ENCODE measurements at places on chromosomes 16 and 17. TPM values are rescaled to one million over a fixed set of nuclear protein-coding genes. Genes with fewer than 3 reads are reported as not detected.

DNA sequence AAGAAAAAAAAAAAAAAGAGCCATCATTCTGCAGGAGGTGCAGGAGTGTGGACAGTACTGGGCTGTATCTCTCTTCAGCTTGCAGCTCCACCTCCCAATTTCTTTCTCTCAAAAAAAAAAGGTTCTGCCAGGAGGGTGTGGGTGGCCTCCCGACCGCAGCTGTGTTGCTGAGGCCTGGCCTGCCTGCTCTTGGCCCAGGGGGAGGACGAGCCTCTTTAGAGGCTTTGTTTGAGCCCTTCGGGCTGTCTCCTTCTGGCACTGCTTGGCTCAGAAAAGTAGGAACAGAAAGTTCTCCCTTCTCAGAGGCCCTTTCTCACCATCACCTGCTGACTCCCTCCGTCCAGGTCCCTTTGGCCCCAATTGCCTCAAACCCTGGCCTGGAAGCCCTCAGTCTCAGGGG lies 22.2 kb upstream of the C17orf107 start:
- DNase-seq, result no peak

DNA sequence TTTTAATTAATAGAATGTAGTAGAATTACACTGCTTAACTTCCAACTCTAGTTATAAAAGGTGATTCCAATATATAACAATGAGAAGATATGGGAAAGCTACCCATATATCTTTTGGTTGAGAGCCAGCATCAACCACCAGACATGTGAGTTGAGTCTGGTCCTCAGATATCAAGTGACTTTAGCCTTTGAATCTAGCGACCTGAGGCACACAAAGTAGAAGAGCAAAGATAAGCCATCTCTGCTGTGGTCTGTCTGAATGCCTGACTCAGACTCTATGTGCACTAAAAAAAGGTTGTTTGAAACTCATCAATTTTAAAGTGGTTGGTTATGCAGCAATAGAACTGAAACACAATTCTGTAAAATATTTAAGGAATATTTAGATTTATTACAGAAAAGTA lies 492.5 kb upstream of the SOX9 start:
- DNase-seq, result no peak

DNA sequence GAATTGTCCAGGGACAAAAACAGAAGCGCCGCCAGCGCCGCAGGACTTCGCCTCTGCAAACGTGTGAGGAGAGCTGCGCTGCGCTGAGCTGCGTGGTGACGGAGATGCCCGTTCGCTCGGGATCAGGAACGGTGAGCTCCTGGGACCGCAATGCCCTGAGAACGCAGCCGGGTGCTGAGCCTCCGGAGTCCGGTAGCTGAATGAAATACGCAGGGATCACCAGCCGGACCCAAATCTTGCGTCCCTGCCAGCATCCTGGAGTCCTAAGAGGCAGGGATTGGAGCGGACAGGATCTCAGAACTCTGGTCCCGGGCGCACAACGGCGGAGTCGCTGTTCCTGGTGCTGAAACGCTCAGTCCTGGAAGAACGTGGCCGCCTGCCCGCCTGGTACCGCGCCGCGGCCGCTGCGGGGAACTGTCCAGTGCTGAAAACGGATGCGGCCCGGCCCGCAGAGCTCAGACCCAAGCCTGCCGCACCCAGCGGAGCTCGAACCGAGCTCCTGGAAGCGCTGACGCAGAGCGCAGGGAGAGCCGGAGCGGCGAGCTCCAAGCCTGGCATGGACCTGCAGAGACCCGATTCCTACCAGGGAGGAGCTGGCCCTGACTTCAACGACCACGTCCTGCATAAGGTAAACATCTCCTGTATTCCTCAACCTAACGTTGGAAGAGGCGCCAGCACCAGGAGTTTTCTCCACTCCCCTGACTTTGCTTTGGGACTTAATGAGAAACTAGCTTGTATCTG lies 41.5 kb downstream of the CD300LF start:
- DNase-seq, result peak; percentile 89

GRCh38 chr17:19004421-19005136 lies at the start of gene FAM83G:
Gene FAM83G (minus strand): TSS chr17:19004764. CDS start chr17:19004041, 723 bp downstream.
- DNase-seq, result peak; percentile 89

DNA sequence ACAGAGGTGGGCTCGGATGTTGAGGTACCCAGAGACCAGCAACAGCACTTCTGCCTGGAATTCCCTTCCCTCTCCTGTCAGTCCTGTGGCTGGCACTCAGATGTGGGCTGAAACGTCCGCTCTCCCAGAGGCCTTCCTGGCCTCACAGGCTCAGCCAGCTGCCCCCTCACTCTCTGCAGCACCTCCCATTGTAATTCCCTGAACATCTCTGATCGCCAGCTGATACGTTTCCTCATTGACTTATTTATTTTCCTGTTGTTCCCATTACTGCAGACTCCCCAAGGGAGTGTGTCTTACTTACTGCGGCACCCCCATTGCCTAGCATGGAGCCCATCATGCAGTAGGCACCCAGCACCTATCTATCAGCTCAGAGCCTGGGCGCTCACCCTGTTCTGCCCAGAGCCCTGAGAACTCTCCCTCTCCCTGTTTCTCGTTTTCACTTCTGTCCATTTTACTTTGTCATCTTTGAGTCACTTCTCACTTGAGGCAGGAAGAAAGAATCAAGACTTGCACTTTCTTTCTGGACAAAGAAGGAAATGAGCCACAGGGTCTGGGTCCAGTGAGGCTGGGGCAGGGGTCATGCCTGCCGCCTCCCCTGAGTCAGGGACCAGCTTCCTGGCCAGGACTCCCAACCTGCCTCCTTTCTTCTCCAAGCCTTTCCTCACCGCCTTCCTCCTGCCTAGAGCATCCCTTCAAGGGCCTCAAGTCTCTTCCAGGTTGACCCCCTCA lies 10.2 kb downstream of the CDH5 start:
- DNase-seq, result no peak

DNA sequence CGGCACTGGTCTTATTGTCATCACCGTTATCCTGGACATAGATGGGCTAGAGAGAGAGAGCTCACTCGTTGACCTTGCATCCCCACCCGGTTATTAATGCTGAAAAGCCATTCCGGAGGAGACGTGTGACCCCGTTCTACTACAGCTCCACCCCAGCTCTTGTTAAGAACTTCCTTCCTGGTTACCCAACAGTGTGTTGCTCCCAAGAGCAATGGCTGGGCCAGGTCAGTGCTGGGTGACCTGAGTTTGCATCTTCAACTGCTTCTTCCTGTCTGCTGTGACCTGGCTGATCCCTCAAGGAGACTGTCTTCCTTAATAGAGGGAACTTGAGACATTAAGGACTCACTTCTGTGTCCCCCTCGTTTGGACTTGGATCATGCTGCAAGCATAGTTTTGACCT lies 96.1 kb upstream of the SDK2 start:
- no peak for DNase-seq

GRCh38 chr17:7843536-7844291 lies 9.7 kb downstream of the KDM6B start:
- DNase-seq, result peak; percentile 81

GRCh38 chr17:38958326-38958725 lies 8.9 kb downstream of the FBXO47 start:
- no peak for DNase-seq

DNA sequence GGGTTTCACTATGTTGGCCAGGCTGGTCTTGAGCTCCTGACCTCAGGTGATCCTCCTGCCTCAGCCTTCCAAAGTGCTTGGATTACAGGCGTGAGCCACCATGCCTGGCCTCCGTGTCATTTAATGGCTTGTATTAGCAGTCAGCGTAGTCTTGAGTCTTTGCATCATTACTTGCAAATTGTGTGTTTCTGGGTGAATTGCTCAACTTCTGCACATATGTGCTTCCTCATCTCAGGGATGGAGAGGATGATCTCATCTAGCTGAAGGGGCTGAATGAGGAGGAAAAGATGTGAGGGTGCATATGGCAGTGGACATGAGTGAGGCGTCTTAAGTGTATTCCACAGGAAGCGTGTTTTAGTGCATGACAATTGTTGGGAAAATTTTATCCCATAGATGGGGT lies 155.8 kb downstream of the SNX29 start:
- no peak for DNase-seq

- DNase-seq, result no peak
Measured at GRCh38 chr17:18968345-18968744, 16.4 kb downstream of the SLC5A10 start.

DNA sequence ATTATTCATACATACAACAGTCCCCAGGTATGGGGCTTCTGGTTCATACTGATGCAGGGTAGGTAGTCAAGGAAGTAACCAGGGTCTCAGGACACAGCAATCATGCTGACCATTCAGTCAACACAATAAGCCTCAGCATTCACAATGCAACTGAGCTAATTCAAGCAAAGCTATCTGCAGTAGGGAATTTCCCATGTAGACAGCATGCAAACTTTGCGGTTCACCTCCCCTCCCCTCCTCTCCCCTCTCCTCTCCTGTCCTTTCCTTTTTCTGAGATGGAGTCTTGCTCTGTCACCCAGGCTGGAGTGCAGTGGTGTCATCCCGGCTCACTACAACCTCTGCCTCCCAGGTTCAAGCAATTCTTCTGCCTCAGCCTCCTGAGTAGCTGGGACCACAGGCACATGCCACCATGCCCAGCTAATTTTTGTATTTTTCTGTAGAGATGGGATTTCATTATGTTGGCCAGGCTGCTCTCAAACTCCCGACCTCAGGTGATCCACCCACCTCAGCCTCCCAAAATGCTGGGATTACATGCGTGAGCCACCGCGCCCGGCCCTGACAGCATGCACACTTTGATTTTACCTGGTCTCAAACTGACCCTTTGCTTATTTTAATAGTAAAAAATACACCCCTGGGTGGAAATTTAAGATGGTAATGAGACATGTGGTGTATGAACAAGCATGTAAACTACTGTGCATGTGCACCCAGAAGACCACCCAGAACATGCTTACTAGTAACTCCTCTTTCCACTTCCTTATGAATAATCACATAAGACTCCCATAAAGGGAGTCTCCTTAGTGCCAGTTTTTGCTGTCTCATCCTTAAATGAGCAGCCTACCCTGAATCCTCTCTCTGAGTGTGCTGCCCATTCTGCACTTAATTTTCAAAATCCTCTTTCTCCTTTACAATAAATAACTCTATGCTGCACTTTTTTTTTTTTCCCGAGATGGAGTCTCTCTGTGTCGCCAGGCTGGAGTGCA lies 9.3 kb upstream of the RNF135 start:
- no peak for DNase-seq

DNA sequence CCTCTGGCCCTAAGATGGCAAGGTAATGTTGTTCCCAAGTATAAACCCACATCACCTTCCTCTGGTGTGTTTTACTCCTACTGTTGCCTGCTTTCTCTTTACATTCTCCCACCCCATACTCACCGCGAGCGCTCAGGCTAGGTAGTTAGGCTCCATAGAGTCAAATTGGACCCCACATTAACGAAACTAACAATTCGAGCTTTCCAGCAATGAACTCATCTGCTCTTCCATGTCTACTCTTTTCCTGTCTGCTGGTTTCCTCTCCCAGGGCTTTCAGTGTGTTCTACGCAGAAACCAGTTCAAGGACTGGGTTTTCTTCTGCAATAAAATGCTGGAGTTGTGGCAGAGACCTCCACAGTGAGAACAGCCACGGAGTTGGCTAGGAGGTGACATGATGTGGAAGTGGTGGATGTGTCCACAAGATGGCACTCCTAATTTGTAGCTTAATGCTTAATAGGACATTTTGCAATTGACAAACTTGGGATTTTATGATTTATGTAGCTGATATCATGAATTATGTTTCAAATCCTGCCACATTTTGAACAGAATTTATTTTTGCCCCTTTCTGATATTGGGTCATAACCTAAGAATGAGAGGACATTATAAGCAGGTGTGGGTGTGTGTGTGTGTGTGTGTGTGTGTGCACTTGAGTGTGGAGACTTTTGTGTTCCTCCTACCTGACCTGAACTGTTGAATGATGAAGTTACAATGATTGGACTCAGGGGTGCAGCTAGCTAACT lies 2.2 kb upstream of the UQCRC2 start:
- peak; percentile 16 for DNase-seq

- DNase-seq, result peak; percentile 21
Measured at GRCh38 chr16:50692999-50693781, at the start of gene NOD2. Gene NOD2 (plus strand): TSS chr16:50693606. CDS start chr16:50699496, 5,890 bp downstream.

DNA sequence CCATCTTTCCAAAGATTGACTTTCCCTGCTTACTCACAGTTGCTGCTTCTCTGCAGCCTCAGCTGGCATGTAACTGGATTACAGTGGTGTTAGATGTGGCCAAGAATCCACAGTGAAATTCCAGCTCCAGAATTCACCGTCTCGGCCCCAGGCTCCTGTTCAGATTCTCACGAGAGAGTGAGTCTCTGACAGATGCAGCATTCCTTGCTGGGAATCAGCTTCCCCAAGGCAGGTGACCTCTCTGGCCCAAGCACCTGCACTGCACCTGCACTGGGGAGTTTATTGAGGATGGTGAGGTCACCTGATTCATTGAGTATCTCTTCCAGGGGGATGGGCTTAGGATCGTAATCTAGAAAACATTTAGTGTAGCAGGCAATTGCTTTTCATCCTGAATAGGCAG lies 600.5 kb upstream of the RBFOX1 start:
- no peak for DNase-seq

DNA sequence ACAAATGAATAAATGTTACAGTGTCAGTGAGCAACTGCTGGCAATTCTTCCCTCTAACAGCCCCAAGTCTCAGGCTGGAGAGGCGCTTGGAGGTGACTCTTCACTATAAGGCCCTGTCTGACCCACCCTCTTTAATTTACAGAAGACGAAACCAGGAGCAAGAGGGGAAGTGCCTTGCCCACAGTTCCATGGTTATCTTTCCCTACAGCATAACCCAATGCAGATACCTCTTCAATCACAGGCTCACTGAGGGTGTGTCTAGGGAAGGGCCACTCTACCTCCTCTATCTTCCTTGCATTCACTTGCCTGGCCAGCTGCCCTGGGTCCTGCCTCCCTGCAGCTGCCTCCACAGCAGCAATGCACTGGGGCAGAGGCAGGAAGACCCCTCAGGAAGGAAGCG lies 9.6 kb upstream of the N4BP1 start:
- DNase-seq, result no peak

DNA sequence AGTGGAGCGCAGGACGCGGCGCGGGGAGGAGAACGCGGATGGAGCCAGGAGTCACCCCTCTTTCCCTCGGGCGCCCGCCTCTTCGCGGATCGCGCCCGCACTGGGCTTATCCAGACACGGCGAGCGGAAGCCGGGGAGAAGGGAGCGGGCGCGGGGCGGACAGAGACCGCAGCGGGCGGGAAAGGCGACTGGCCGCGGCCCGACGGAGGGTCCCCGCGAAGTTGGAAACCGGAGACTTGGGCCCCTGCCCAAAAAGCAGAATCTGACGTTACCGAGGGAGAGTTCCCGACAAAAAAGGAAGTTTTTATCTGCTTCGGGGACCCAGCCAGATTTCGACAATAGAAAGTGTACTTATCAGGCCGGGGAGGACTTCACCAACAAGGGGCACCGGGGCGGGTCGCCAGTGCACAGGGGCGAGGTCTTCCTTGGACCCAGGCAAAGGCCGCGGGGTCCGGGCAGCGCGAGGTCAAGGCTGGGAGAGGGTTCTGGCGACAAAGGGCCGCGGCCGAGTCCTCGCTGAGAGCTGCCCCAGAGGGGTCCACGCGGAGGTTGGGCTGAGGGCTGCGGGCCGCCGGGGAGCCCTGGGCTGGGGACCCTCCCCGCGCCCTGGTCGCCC lies 519 bp downstream of the ST6GALNAC2 start:
- DNase-seq, result no peak

Gene ADORA2B
- total RNA-seq, result 2.5 TPM

Gene KRTAP17-1
- not detected for total RNA-seq

Gene KRT39
- total RNA-seq, result not detected

Gene ASGR1
- 8.3 TPM for total RNA-seq

All from Caco-2 (cell line).